ENCODE measurements at places on chromosomes 3 and 15. TPM values are rescaled to one million over a fixed set of nuclear protein-coding genes. Genes with fewer than 3 reads are reported as not detected.
A peak's percentile ranks its signal among the peaks of the same experiment; 100 is the strongest.

DNA sequence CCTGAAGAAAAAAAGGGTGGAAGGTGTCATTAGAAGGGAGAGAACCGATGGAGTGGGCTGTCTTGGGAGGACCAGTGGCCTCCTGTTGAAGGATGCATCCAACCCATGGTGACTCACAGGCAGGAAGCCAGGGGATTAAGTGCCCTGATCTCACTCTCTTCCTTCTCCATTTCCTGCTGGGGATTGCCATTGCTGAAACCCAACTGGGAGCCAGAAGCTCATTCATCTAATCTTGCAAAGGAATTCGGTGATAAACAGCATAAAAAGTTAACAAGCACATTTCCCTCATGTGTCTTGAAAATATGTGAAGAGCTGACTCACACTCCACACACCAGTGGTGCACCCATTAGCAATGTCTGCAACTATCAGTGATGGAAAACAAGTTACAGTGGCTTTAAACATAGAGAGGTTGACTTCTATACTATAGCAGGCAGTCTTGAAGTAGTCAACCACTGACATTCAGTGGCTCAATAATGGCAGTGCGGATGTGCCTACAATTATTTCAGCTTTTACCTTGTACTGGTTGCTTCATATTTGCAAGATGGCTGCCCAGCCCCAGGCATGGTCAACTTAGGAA lies 12.8 kb upstream of the CSRNP1 start:
- DNase-seq = peak; percentile 92

DNA sequence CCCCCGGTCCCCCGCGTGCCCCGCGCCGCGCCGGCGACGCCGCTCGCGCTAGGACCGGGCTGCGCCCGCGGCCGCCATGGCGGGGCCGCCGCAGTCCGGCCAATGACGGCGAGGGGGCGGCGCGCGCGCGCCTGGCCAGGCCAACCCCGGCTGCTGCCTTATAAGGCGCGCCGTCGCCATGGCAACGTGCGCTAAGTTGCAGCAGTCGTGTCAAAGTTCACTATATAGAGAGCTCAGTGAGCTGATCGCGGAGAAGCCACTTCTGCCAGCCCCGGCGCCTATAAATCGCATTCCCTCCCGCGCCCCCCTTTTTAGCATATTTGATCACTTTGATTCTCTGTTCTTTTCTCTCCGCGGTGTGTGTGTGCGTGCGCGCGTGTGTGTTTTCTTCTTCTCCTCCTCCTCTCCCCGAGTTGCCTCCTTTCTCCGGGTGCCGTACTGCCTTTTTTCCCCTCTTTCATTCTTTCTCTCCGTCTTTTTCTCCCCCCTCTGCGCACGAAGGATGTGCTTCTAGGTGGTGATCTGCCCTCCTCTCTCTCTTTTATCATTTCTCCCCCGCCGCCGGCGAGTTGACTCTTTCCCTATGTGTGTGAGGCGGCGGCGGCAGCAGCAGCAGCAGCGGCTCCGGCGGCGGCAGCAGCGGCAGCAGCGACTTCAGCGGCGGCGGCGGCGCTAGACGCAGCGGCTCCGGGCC lies at the start of gene NR2F2:
Gene NR2F2 (plus strand): TSS at position 251 of the 694 bp plus-strand sequence. CDS start 1,406 bp downstream, outside the sequence.
- DNase-seq = peak; percentile 98

DNA sequence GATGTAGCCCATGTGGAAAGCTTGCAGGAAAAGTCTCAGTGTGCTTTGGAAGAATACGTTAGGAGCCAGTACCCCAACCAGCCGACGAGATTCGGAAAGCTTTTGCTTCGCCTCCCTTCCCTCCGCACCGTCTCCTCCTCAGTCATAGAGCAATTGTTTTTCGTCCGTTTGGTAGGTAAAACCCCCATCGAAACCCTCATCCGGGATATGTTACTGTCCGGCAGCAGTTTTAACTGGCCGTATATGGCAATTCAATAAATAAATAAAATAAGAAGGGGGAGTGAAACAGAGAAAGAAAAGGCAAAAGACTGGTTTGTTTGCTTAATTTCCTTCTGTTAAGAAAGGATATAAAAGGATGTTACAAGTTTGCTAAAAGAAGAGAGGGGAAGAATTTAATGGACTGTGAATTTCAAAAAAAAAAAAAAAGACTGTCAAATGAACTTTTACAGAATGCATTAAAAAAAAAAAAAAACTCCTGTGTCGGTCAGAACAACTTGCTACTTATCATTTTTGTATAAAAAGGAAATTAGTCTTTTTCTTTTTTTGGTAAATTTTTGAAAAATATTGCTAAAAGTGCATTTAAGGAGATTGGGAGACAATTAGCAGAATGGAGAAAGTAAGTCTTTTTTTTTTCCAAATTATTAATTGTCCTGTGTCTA lies 7.0 kb downstream of the NR2F2 start:
- DNase-seq = no peak

GRCh38 chr3:185561958-185562357 lies 9.6 kb upstream of the LIPH start:
- DNase-seq = no peak

- DNase-seq = no peak
These were observed 196.3 kb downstream of the EPHA3 start for GRCh38 chr3:89303701-89304100.

DNA sequence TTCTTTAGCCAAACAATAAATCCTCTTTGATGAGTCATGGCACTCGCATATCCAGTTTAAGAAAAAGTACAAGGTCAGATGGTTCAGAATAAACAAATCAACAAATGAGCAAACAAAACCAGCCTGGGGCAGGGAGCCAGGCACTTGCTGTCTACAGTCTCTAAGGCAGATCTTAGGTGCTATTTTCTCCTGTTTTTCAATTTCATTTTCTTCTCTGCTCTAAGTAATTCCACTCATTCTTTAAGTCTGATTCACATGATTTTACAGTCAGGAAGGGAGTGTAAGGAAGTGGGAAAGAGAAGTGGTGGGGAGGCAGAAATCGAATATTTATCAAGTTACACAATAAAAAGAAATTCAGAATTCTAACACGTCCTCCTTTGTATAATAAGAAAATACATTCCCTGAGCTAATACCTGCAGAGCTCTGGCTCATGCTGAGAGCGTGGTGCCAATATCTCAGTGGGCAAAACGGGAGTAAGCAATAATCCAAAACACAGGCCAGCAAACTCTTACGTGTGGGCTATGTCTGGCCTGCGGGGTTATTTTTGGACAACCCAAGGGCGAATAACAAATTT lies 298.6 kb downstream of the ADAMTS17 start:
- peak; percentile 87 for DNase-seq

Gene ALDH1L1
- total RNA-seq = 0.27 TPM

DNA sequence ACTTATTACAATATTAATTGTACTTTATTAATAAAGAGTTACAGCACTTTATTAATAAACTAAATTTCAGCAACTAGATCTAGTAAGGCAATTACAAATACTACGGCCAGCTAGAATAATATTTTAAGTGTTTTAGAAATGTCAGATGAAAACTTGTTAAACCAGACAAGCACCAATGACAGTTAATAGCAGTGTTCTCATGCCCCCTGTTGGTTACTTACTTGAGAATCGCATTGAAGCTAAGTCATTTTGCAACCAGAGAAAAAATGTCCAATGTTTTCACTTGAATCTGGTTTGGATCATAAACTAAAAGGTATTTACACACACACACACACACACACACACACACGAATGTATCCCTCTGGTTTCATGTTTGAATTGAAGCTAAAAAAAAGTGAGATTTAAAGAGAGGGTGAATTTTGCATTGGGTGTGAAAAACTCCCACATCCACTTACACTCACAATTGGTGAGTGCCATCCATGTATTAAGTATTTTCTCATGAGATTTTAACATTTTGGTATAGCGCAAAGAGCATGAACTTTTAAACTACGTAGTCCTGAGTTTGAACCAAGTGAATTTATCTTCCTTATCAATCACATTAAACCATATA lies 347.7 kb downstream of the ZBBX start:
- no peak for DNase-seq

Gene GOLGA6D
- not detected for total RNA-seq

- DNase-seq = no peak
These were observed 67.1 kb upstream of the SEC13 start for GRCh38 chr3:10387881-10388609.

Gene CEP70
- 2.9 TPM for total RNA-seq

DNA sequence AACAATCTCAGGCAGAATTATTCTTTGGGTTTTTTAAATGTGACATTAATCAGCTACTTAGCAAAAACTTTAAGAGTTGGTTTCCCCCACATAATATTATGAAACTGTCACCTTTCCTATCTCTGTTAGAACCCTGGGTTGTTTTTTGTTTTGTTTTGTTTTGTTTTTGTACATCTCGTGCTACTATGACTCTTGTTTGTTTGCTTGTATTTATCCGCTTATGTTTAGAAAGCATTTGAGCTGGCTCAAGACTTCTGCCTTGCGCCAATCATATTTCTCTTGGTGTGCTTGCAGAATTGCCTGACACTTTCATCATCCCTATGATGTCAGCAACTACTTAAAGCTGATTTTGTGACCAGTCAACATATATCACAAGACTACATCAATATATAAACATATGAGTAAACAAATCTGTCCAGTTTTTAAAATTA lies 116.9 kb downstream of the DCLK3 start:
- no peak for DNase-seq

Gene CHRNB4
- total RNA-seq = not detected

Gene DISP2
- 0.43 TPM for total RNA-seq

DNA sequence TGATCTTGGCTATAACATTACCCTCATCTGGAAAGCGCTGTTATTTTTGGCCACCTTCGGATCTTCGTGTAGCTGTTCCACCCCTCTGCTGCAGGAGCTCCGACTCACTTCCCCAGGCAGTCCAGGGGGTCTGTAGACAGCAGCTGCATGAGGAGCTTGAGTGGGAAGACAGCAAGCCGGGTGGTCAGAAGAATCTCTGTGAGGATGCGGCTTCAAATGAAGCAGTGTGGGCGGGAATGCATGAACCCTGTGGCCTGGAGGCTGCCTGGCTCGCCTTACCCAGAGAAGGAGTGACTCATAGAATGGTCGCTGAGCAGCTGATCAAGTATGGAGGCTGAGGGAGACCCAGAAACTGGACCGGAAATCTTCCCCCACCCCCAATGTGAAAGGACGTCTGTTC lies 45.2 kb upstream of the NR2F2 start:
- DNase-seq = peak; percentile 77

DNA sequence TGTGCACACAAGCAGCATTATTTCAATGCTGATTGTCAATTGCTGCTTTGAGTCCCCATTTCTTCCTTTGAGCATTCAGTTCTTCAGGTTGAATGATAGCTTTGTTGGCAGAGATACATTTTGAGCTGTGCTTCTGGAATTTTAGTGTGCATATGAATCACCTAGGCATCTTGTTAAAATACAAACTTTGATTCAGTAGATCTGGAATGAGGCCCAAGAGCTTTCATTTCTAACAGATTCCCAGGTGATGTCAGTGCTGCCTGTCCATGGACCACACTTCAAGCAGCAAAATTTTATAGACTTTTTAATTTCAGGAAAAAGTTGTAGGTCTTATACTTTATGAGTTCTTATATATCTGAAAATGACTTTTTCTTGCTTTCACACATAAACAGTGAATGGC lies 131.1 kb downstream of the ADAMTSL3 start:
- peak; percentile 32 for DNase-seq

- no peak for DNase-seq
These were observed 4.5 kb upstream of the IP6K1 start for GRCh38 chr3:49790626-49791411.

Gene HES1
- 17.7 TPM for total RNA-seq

Gene HDGFL3
- total RNA-seq = 42.7 TPM

- peak; percentile 18 for DNase-seq
These were observed 401 bp downstream of the ZSCAN29 start for GRCh38 chr15:43370310-43370974.

- peak; percentile 74 for DNase-seq
These were observed 70.2 kb downstream of the FOXB1 start for GRCh38 chr15:60074181-60074885.

- DNase-seq = no peak
These were observed 77.2 kb upstream of the AGBL1 start for GRCh38 chr15:86002444-86002843.

GRCh38 chr3:169581633-169582032 lies 81.9 kb downstream of the MECOM start:
- no peak for DNase-seq

- DNase-seq = no peak
These were observed 4.3 kb upstream of the LRRK1 start for GRCh38 chr15:100914876-100915275.

Data from MG63 (cell line).